Fibroblast of skin of back (primary cell): ENCODE measurements at places on chromosomes 6 and 20.

DNA sequence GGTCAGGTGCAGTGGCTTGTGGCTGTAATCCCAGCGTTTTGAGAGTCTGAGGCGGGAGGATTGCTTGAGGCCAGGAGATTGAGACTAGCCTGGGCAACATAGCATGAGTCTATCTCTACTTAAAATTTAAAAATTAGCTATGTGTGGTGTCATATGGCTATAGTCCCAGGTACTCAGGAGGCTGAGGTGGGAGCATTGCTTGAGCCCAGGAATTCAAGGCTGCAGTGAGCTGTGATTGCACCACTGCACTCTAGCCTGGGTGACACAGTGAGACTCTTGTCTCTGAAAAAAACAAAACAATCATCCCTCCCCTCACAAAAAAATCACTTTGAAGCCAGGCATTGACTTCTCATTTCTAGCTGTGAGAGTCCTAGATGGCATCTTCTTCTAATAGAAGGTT lies 32.1 kb downstream of the AIG1 start:
- DNase-seq: no peak

- DNase-seq: no peak
Measured at GRCh38 chr20:52402950-52403349, 211.4 kb upstream of the ZFP64 start.

GRCh38 chr6:155418017-155418761 lies 37.5 kb downstream of the NOX3 start:
- peak; percentile 70 for DNase-seq

DNA sequence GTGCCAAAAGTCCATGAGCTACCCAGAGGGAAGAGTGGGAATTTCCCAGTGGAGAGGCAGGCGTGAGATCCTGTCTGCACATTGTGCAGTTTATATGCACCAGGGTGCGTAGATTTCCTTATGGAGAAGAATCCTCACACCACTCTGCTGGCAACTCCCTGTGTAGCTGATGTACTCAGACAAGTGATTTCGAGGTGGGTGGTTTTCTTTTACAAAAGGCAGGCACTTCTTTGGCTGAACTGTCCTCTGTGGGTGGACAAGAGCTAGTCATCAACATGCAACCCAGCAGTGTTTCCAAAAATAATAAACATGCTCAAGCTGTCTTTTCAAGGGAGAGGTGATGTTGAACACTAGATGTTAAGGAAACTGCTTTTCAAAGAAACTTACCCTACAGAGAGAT lies 121.7 kb upstream of the NXT1 start:
- peak; percentile 58 for DNase-seq
